ENCODE measurements at places on chromosomes 1 and 21.

GRCh38 chr1:90850181-90850897 lies 133.2 kb upstream of the BARHL2 start:
- DNase-seq: no peak

DNA sequence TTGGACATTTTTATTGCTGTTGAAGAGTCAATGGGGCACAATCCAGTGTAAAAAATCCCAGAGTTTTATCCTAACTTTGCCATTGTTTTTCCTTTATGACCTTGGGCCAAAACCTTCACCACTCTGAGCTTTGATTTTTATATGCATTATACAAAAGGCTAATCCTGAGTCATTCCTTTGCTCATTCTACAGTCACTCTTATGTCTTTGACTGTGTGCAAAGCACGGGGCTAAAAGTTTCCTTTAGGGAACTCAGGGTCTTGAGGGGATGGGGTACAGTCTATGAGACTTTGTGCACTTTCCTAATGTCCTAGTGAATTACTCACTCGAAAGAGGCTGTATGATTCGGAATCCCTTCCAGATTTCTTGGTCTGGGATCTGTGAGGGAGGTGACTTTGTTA lies 543.2 kb upstream of the CAMK1G start:
- no peak for DNase-seq

DNA sequence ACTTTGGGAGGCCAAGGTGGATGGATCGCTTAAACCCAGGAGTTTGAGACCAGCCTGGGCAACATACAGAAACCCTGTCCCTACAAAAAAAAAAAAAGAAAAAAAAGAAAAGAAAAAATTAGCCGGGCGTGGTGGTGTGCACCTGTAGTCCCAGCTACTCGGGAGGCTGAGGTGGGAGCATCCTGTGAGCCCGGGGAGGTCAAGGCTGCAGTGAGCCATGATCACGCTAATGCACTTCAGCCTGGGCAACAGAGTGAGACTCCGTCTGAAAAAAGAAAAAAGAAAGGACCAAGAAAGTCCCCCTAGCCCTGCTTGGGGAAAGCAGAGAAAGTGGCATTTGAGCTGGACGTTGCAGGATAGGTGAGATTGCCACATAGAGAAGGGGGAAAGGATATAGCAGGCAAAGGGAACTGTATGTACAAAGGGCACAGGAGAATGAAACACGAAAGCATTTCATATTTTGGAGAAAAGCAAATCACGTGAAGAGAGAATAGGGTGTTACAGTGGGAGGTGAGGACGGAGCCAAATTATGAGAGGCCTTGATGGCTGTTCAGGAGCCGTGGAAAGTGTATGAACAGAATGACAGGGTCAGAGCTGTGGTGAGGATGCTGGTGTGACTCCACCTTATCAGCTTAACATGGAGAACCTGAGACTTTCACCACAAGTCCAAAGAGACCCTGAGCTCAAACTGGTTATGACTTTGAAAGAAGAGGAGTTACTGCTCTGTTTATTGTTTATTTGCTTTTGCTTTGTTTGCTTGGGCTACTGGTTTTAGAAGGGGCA lies 19.5 kb upstream of the LRIG2 start:
- DNase-seq: no peak

DNA sequence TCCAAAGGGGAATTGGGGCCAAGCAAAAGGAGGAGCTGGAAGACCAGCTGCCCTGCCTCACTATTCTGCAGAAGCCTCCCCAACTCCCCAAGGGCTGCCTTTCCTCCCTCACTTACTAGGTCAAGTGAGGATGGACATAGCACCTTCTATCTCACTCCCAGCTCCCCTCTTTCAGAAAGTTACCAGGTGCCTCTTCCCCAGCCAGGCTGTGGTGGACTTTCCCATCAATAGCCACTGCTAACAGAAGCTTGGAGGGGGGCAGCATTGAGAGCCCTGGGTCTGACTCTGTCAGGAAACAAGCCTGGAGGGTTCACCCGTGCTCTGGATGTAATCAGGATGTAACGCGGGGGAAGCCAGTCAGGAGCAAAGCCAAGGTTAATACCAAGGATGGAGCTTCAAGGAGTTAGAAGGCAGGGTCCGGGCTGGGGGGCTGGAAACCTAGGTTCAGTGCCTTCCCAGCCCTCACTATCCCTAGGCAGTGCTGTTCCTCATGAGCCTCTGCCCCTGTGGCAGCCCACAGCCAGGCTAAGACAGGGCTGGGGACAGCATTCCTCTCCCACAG lies 127.8 kb upstream of the NGF start:
- DNase-seq: no peak

DNA sequence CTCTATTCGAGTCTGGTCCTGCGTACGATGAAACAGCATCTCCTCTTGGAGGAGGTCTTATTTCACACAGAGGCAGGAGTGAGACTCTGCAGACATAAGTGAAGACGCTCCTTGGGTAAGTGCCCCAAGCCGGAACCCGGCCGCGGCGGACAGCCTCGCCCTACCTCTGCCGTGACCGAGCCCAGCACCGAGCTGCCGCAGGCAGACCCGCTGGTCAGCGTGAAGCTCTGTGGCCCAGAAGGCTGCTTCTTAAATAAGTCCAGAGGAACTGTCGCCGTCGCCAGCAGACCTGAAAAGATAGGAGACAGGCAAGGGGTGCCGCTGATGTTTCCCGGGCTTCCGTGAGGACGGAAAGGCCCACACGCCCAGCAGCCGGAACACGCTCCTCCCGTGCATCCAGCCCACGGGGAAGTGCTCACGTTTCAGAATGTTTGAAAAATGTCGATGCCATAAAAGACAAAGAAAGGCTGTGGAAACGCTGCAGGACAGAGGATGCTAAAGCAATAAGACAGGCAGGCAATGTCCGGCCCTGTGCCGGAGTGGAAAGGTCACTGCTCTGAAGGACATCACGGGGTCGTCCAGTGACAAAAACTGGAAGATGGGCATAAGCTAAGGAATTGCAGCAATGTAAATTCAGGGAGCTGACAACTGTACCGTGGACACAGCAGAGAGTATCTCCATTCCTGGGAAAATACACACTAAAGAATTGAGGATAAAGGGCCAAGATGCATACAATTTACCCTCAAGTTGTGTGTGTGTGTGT lies 28.5 kb upstream of the PRDM15 start:
- DNase-seq: no peak

- no peak for DNase-seq
Measured at GRCh38 chr21:16468184-16468583, 738.4 kb downstream of the USP25 start.

DNA sequence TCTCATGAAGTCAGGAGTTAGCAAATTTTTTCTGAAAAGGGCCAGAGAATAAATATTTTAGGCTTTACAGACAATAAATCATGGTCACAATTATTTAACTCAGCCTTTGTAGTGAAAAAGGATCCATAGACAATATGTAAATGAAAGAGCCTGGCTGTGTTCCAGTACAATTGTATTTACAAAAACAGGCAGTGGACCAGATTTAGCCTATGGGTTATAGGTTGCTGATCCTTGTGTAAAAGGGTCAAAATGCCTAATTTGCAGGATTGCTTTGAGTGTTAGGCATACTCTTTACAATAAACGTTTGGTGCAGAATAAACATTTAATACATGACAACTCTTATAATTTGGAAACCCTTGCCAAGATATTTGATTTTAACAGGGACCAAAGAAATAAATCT lies 6.5 kb downstream of the SLAMF7 start:
- no peak for DNase-seq

GRCh38 chr1:20487236-20487590 lies 1.2 kb upstream of the CAMK2N1 start:
- no peak for DNase-seq

GRCh38 chr1:243217349-243217748 lies 37.7 kb downstream of the CEP170 start:
- no peak for DNase-seq

DNA sequence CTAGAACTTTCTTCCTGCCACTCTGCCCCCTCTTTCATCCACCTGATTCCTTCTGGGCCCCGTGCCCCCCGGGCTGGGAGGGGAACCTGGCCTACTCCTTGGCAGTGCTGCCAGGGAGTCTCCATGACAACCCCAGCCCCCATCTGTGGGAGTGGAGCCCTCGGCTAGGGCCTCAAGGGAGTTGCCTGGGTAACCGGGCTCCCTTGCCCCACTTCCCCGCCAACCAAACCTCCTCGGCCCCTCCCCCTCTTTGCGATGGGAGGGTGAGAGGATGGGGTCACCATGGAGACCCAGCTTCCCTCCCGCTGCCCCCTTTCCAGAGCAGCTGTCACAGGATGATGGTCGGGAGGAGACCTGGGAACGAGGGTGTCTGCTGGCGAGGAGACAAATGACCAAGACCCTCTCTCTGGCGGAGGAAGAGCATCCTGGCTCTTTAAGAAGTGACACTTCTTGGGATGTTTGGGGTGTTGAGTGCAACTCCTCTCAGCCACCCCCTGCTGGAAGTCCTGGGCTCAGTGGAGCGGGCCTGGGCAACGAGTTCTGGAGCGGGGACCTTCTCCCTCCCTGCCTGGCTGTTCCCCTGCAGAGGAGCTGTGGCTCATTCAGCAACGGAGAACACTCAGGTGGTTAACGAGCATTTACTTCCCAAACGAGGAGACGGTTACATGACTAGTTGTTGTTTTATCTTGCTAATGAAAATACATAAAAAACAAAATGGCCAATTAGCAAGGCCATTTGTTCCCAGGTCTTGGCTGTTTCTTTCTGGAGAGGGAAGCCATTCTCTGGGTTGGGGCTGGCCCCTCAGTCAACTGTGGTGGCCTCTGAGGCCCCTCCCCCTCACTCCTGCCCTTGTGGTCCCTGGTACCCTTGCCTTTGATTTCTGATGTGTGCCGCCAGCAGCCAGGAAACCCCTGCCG lies 82.8 kb downstream of the UBIAD1 start:
- DNase-seq: no peak

DNA sequence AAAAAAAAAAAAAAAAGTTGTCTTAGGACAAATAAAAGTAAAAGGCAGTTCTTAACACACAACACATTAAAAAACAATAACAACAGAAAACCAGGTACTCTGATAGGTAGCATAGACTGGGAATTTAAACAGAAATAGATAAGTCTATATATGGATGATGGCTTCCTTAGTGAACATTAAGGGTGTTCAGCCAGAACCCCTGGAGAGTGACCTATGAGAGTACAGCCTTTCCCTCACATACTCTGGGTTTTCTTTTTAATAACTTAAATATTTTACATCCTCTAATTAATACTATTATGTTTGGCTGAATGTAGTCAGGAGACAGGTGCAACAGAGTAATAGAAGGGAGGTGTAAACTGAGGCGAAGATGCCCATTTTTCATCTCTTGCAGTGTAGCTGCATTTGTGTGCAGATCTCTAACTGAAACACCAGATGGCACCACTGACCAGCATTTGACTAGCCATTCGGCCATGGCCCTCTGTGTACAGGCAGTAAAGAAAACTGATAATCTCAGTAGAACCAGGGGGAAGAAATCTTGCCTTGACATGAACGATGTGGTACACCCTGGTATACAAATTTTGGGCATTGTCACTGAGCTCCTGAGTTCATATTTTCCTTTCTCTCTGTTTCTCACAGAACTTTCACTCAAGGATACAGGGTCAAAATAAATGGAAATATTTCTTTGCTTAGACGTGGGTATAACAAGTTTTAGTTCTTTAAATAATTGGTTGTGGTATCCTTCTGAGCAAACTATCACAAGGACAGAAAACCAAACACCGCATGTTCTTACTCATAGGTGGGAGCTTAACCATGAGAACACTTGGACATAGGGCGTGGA lies 7.6 kb downstream of the TTF2 start:
- DNase-seq: peak; percentile 53

GRCh38 chr1:85864727-85865126 lies 156.5 kb upstream of the ZNHIT6 start:
- DNase-seq: no peak

- no peak for DNase-seq
Measured at GRCh38 chr1:240956020-240956419, 344.1 kb upstream of the GREM2 start.

DNA sequence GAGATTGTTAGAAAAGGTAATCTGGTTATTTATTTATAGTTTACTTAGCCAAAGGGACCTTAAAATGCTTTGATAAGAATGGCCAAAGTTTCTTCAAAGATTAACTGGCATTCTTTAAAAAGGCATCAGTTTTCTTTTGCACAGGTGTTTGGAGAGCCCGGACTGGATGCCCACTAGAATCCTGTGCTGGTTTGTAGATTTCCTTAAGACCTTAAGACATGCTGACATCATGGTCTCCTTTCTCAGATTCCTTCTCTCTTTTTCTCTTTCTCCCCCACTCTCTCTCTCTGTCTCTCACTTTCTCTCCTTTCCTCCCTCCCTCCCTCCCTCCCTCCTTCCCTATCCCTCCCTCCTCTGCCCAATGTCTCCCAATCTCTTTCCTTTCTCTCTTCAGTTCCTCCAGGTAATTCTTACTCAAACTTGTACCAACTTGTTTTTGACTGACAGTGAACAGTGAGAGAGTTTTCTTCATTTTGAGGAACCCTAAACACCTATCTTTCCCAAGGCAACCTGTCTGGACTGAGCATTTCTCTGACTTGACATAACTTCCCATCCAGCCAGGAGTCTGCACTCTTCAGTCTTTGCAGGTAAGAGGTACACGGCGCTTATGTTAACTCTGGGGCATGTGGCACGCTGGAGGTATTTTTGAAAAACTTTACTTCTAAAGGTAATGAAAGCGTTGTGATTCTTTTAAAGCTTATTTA lies at the start of gene KCNJ15:
Gene KCNJ15, plus strand, starts transcription at position 393 of the 704 bp plus-strand sequence. CDS start 42,271 bp downstream, outside the sequence.
- DNase-seq: no peak

DNA sequence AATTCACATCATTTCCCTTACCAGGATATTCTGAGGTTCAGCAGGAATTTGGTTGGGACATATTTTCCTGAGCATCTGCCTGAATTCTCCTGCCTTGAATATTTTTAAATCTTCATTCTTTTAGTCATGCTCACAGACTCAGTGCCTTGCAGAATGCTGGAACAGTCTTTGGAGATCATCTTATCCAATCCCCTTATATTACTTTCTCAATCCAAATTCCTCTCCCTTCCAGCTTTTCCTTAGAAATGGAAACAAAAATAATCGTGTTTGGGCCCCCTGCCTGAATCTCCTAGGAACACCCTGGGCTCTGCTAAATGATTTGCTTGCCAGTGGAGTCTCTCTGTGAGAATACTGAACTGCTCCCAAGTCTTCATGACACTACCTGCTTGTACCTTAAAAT lies 38.4 kb downstream of the LHX8 start:
- DNase-seq: no peak

DNA sequence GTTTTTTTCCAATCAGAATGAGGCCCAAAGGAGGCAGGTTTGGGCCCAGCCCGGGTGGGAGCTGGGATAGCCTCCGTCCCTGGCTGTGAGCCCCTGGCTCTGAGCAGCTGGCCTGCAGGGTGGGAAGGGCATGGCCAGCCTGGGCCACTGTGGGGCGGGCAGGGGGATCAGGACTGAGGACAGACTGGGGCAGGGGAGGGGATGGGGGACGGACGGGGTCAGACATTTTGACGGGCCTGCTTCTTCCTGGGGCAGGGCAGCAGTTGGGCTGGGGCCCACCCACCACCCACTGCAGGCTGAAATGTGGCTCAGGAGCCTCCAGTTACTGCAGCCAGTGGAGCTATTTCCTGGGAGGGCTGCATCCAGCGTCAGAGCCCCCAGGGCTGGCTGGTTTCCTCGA lies 2.5 kb upstream of the SLC6A9 start:
- DNase-seq: no peak

GRCh38 chr21:43269957-43270705 lies 101.3 kb downstream of the CRYAA start:
- DNase-seq: no peak

- DNase-seq: no peak
Measured at GRCh38 chr1:244304156-244304555, 147.6 kb downstream of the ADSS2 start.

- no peak for DNase-seq
Measured at GRCh38 chr1:76303340-76303717, 228.8 kb downstream of the ST6GALNAC3 start.

- DNase-seq: no peak
Measured at GRCh38 chr1:147492207-147492606, 49.1 kb upstream of the BCL9 start.

- no peak for DNase-seq
Measured at GRCh38 chr21:32884062-32884461, 112.5 kb upstream of the PAXBP1 start.

GRCh38 chr1:166031932-166032571 lies 134.7 kb downstream of the FAM78B start:
- no peak for DNase-seq

All from CD4-positive, alpha-beta T cell treated with Interleukin-15 for 4 hours (primary cell).